Suppressor macrophage (primary cell): ENCODE measurements at places on chromosomes 16 and 17.

GRCh38 chr16:66953462-66954096, 7.5 kb upstream of the CES3 start:
- no peak for DNase-seq

DNA sequence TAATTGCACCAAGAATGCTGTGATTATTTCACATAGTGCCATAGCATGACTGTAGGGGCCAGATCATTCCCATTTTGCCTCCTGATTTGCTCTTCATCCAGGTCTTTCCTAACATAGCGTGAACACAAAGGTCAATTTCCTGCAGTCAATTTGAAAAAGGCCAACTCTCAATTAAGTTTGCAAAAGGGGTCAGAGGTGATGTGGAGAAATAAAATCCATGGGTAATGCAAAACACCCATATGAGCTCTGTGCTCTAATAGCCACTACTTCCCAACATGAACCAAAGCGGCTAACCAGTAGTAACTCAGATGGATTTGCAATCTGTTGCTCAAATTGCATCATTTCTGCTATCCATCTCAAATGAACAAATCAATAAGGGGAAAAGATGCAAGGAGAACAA, 275.5 kb upstream of the SOX9 start:
- no peak for DNase-seq

GRCh38 chr16:49275050-49275730, 6.4 kb downstream of the CBLN1 start:
- no peak for DNase-seq

DNA sequence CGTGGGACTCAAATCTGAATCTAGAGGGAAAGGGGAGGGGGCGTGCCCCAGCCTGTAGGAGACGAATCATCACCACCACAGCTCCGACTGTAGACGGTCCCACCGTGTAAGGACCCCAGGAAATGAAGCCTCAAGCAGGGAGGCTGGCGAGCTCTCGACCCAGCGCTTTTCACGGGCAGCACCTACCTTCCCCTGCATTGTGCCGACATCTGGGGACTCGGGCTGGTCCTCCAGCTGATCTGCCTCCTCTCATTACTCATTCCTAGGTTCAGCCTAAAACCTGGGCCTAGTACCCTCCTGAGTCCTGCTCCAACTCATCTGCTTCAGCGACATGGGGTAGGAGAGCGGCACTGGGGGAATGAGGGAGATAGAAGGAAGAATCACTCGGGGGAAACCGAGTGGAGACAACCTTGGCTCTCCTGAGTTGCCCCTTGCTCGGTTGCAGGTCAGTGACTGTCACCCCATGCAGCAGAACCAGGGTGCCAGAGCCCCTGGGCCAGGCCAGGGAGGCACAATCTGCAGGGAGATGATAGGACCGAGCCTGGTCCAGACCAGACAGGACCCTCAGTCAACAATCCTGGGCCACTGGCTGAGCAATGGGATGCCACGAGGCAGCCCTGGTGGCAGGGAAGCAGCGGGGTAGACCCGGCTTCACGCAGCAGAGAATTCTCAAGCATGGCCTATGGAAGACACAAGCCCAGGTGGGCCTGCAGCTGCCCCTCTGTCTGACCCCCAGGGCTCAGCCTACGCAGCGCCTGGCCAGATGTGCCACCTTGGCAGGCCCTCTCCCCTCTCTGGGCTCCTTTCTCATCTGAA, 833 bp upstream of the BCAR1 start:
- no peak for DNase-seq

DNA sequence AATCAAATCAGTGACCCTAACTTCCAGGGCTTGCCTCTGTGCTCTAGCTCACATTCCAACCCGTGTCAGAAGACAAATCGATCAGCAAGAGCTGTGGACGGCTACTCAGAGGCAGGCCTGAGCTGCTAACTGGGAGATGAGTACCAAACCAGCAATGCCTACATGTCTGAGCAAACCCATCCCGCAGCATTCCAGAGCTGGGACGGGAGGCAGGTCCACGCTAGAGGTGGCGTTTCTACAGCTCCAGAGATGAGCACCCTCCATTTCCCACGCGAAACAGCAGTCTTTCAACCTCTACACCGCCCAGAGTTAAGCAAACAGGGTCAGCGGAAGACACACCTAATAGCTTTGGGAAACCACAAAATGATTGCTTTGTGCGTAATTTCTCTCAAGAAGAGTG, 6.5 kb downstream of the NXN start:
- DNase-seq: no peak

GRCh38 chr16:89096768-89097391, 3.2 kb downstream of the ACSF3 start:
- peak; percentile 44 for DNase-seq
